ENCODE measurements at places on chromosomes 13 and 19.

DNA sequence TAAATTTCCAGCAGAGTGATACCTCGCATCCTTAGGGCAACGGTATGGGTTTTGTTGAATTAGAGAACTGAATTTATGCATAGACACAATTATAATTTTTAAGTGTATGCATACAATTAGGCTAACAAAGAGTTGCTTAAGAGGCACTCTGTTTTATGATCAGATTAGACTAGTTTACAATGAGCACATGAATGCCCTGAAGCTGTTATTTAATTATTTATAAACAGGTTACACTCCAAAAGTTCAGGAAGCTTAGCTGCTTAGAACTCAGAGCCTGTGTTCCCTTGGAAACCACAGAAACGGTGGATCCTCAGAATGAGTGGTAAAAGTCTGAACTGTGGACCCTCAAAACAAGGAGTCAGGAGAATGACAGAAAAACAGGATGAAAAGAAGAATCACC is 72.5 kb upstream of the FBXL3 start:
- no peak for DNase-seq

- DNase-seq = no peak
Observed at GRCh38 chr13:71759651-71760511, 107.1 kb downstream of the DACH1 start.

- no peak for DNase-seq
Observed at GRCh38 chr19:7819337-7819736, 10.7 kb upstream of the EVI5L start.

DNA sequence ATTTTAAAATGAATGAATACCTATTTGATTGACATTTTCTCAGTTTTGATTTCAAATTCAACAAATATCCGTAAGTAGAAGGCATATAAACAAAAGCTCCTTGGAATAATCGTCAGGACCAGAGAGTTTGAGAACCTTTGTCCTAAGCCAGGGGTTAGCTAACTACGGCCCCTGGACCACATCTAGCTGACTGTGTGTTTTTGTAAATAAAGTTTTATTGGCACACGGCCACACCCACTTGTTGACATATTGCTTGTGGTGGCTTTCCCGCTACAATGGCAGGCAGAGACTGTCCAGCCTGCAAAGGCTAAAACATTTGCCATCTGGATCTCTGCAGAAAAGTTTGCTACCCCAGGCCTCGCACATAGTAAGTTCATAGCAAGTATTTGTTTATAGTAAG is 83.4 kb downstream of the GNG7 start:
- peak; percentile 62 for DNase-seq

GRCh38 chr13:80082396-80083080 is 258.4 kb downstream of the SPRY2 start:
- DNase-seq = peak; percentile 70

Data from M059J (cell line).